IPS DF 6.9 (cell line): ENCODE measurements at places on chromosomes 3 and 15.

DNA sequence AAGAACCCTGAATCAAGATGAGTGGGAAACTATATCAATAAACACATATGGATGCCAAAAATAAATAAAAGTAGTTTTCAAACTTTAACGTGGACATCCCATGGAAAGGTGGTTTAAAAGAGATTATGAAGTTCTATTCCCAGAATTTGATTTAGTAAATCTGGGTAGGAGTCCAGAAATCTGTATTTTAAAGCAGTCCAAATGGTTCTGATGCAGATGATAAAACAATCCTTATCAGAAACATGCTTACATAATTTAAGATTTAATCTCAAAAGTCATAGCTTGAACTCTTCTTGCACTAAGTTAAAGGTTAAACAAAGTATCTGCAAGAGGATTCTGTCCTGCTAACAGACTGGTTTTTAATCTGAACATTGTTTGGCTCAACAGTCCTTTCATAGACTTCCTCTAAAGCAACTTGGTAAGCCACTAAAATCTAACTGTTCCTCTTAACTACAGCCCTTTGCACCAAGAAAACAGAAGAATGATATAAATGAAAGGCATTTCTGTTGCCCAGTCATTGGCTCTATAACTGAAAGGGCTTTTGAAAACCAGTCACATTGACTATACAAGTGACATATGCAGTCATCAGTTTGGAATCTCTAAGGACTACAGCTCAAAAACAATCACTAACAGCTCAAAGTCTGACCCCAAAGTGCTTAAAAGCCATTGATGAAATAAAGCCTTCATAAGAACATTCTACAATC is 23.4 kb upstream of the MAP4 start:
- no peak for DNase-seq

GRCh38 chr3:177337541-177338331 is 140.5 kb upstream of the TBL1XR1 start:
- no peak for DNase-seq

DNA sequence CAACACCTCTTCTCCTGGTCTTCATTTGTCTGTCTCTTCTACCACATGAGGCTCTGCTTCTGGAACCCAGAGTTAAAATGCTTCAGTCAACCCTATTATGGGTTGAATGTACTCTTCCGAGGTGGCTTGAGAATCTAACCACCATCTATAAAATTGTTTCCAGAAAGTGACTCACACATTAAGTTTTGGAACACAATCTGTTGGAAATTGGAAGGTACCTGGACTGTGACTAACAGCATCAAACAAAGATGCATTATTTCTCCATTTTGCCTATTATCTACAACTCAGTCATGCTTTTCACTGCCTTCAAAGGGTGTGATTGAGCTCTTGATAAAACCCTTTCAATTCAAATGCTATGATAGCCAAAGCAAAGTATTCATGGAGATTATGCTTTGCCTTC is 499.0 kb upstream of the SEMA6D start:
- DNase-seq, result no peak

- no peak for DNase-seq
Measured at GRCh38 chr3:43531835-43532234, 90.0 kb downstream of the ANO10 start.

DNA sequence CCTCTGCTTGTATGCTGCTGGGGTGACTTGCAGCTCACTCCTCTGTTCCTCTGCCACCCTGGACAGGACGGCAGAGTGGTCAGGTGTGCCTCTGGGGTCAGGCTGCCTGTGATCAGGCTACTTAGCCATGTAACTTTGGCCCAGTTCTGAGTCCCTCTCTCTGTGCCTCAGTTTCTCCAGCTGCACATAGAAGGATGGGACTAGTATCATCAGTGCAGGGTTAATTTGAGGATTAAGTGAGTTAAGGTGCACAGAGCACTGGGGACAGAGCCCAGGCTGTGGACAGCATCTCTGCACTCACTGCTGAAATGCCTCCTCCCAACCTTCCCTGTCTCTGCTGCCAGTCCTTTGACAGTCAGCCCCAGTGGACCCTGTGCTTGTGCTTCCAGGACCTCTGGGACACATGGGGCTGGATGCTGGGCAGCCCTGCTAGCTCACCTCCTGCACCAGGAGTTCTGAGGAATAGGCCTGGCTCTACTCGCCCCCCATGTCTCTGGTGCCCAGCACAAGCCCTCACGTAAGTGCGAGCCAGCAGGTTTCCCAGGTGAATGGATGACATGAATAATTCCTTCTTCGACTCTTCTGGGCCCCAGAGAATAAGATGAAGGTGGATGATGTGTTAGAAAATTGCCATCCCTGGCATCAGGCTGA is 19.3 kb upstream of the PRR23E start:
- no peak for DNase-seq

- no peak for DNase-seq
Measured at GRCh38 chr3:188506446-188506845, 352.5 kb downstream of the LPP start.

DNA sequence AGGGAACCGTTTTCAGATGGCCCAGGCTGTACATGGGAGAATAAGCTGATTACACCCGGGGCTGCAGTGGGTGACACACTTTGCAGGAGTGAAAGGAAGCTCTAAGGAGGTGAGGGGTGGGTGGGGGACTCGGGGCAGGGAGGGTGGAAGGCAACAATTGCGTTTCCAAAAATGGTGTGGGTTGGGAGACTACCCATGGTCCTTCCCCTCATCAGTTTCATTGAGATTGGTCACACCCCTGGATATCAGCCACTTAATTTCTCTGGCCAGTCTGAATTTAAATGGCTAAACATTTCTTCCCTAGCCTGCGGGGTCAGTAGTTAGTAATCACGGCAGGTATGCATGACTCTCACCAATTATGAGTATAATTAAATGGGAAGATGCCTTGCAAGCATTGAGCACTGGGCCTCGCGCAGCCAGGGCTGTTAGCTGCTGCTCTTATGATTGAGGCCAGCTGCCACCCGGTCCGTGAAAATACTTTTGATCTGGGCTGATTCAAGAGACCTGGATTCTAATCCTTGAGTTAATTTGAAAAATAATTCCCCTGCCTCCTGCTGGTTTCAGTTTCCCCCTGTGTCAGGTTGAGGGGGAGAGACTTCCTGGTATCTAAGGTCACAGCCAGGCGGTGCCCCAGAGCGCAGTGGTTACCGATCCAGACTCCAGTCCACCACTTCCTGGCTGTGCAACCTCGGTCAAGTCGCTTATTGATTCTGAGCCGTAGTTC is 23.3 kb downstream of the SLC6A6 start:
- DNase-seq, result no peak

- DNase-seq, result no peak
Measured at GRCh38 chr15:72197460-72198355, at the start of gene GRAMD2A. Gene GRAMD2A, minus strand, starts transcription at chr15:72197787.

GRCh38 chr3:45623393-45623792 is 28.8 kb downstream of the LIMD1 start:
- DNase-seq, result no peak

- no peak for DNase-seq
Measured at GRCh38 chr3:129603561-129603942, 2.9 kb downstream of the PLXND1 start.

DNA sequence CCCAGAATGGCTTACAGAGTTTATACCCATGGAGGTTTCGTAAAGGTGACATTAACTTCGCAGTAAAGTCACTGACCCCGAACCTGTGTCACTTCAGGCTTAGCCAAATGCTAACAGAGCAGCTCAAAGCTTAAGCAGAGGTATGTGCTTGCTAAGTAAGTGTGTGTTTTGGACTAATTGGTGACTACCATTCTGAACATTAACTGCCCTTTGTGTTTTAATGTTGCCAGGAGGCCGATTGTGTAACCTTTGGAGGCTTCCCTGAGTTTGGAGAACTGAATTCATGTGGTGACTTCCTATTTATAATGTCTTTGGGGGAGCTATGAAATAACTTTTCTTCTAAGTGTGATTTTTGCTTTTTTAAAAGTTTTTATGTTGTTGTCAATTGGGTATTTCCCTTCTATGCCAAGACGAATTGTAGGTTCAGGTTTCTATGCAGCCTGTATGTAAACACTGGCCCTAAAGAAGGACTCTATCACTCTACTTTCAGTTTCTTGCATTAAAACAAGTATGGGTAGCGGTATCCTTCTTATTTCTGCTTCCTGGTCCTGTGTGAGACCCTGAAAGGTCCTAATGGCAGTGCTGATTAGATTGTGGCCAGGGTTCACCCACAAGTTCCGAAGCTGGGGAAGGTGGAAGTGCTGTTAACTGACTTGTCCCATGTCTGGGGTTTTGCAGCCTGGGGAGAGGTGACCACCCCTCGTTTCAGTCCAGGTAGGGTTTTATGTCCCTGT is 86.3 kb downstream of the IGF1R start:
- DNase-seq, result no peak
